ENCODE measurements at places on chromosomes 6 and 20.

DNA sequence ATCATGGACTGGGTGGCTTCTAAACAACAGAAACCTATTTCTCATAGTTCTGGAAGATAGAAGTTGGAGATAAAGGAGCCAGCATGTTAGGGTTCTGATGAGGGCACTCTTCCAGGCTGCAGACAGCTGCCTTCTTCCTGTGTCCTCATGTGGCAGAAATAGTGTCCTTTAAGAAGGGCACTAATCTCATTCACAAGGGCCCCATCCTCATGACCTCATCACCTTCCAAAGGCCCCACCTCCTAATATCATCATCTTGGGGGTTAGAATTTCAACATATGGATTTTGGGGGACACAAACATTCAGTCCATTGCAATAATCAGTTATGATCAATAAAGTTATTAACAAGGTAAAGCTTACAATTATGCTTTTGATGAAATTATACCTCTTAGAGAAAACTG is 130.8 kb upstream of the SLC22A23 start:
- no peak for DNase-seq

DNA sequence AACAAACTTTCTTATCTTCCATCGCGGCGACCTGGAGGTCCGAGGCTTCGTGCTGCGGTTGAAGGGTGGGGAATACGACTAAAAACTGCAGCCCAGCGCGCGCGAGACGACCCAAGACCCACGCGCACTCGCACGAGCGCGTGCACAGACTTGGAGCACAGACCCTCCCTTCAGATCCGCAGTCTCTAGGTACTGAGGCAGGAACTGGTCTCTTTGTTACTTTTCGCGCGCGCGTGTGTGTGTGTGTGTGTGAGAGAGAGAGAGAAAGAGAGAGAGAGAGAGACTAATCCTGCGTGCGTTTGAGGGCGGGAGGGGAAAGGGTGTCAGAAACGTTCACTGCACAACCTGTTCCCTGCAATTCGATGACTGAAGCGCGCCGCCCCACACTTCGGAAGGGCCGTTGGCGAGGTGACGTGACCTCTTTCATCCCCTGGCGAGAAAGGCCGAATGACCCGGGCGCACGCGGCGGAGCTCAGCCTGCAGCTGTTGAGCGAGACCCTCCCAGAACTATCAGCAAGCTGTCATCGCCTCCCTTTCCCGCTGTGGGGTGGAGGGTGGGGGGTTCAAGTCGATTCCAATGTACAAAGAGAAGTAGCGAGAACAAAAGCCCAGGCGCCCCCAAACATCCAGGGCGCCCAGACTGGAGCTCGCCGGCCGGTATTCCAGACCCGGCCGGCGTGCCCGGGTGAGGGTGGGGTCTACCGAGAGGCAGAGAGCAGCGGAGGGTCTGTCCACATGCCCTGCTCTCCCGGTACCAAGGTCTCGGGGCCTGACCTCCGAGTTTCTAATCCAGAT is 1.5 kb upstream of the TUBB2B start:
- DNase-seq = no peak

DNA sequence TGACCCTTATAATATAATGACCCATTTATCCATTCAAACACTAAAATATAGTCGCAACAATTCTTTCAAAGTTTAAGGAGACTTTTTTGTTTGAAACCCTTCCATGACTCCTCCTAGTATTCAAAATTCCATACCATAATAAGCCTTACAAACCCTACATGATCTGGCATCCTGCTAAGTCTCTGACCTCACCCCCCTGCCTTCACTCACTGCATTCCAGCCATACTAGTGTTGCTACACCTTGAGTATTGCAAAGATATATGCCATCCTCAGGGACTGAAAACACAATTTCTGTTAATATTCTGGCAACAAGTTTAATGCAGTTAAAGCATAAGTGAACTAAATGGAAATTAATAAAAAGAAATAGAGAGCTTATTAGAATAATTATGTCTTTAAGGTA is 168.4 kb downstream of the EYS start:
- DNase-seq = no peak

DNA sequence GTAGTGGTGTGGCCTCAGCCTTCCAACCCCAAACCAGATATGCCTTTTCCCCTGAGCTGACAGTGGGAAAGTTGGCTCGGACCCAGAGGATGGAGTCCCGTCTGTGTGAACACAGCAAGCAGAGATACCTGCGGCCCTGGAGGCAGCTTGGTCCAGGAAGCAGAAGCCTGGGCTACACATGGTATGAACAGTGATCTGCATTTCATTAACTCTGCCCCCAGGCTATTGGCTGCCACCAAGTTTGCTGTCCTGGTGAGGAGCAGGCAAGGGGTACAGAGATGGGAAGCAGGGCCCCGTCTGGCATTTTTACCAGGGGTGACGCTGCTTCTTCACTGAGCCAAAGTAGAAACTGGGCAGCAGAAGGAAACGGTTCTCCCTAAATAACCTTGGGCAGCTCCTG is 90.0 kb downstream of the EDN3 start:
- DNase-seq = no peak

DNA sequence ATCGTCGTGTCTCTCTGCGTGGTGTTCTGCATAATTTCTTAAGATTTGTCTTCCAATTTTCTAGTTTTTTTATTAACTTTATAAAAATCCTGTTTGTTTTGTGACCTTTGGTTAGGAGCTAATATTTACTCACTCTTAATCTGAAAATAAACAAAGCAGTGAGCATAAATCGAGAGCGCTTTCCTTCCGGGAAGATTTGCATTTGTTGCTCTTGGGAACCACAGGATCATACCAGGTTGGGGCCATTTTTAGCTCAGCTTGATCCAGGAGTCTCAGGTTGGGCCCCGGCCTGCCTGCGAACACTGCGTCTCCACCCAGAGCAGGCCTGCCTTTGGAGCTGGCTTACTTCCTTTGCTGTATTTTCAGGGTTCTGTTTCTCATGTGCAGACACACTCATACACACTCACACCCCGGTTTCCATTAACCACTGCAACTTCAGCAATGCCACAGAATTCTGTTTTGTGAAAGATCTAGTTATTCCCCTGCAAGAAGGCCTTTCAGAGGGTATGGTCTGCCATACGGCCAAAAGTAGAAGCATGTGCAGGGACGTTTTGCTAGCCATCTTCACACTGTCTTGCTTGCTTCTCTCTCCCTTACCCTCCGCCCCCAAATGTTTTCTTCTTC is 17.3 kb downstream of the BPHL start:
- peak; percentile 7 for DNase-seq

- no peak for DNase-seq
Measured at GRCh38 chr6:105087571-105088211, 92.1 kb downstream of the POPDC3 start.

All from aorta (tissue), 5 donors.